NCI-H1105 (cell line): ENCODE measurements at places on chromosomes 7 and 10.

GRCh38 chr10:74738985-74739567, 87.3 kb upstream of the KAT6B start:
- no peak for DNase-seq

- no peak for DNase-seq
These were observed 20.5 kb upstream of the RASGEF1A start for GRCh38 chr10:43287056-43288007.

- no peak for DNase-seq
These were observed 20.4 kb downstream of the ZAN start for GRCh38 chr7:100753750-100754149.

- DNase-seq: no peak
These were observed 286.6 kb downstream of the ANKRD7 start for GRCh38 chr7:118511146-118511545.
